Vagina (tissue), 2 donors: ENCODE measurements at places on chromosomes 12 and 14.
A peak's percentile ranks its signal among the peaks of the same experiment; 100 is the strongest.

- no peaks in the 10 kb centered on the region for H3K36me3 ChIP-seq
- no peaks in the 10 kb centered on the region for H3K27me3 ChIP-seq
- H3K4me3 ChIP-seq, result no peak overlapping the region
- no peaks in the 10 kb centered on the region for H3K4me1 ChIP-seq
Measured at GRCh38 chr14:78605897-78606500, 435.8 kb downstream of the NRXN3 start.

DNA sequence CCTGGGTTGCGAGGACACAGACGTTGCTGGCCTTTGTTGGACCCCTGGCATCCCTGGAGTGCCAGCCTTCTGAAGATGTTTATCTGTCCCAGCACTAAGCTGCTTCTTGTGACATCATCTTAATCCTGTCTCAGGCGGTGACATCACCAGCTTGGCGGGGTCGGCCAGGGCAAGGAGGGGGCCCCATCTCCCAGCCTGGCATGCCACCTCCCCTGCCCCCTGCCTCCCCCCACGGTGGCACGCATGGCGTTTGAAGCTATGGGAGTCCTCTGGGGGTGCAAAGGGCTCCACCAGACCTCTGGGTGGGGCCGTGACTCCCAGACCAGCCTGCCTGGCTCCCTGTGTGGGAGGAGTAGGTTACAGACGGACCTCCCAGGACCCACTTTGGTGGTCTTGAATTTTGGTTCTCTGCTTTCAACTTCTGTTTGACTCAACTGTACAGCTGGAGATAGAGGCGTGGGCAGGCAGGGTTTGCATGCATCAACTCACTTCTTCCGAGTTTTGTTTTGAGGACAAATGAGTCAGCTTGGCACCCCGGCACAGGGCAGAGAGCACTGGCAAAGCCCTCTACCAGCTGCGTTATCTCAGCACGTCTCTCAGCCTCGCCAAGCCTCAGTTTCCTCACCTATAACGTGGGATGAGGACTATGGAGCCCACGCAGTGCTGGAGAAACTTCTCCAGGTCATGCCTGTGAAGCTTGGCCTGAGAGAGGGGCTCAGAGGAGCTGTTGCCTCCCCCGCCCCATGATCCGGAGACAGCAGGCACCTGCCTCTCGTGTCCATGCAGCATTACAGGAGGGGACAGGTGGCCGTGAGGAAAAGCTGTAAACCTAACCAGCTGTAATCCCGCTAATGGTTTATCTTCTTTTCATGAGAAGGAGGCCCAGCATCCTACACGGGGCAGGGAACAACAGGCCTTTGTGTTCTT is 38.8 kb upstream of the EML1 start:
- H3K4me3 ChIP-seq, result no peak overlapping the region
- no peaks in the 10 kb centered on the region for H3K36me3 ChIP-seq
- H3K27ac ChIP-seq, result peak overlapping the region; percentile 89
- peaks cover 85% of the 10 kb centered on the region for H3K4me1 ChIP-seq
- H3K27me3 ChIP-seq, result no peaks in the 10 kb centered on the region
- no peak for DNase-seq

GRCh38 chr14:32531942-32532515 is 202.9 kb downstream of the AKAP6 start:
- no peaks in the 10 kb centered on the region for H3K4me1 ChIP-seq
- no peaks in the 10 kb centered on the region for H3K36me3 ChIP-seq
- no peak for DNase-seq
- H3K4me3 ChIP-seq, result no peak overlapping the region
- no peak overlapping the region for H3K27ac ChIP-seq
- H3K27me3 ChIP-seq, result no peaks in the 10 kb centered on the region

GRCh38 chr12:48156652-48157017 is 680 bp downstream of the ASB8 start:
- peak overlapping the region; percentile 90 for H3K27ac ChIP-seq
- H3K4me3 ChIP-seq, result peak overlapping the region; percentile 95
- no peaks in the 10 kb centered on the region for H3K27me3 ChIP-seq
- H3K36me3 ChIP-seq, result peaks cover 9% of the 10 kb centered on the region

DNA sequence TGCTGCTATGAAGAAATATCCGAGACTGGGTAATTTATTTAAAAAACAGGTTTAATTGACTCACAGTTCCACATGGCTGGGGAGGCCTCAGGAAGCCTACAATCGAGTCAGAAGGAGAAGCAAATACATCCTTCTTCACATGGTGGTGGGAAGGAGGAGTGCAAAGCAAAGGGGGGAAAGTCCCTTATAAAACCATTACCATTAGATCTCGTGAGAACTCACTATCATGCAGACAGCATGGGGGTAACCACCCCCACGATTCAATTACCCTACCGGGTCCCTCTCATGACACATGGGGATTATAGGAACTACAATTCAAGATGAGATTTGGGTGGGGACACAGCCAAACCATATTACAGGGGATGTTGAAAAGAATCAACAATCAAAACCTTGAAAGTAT is 74.9 kb downstream of the PPM1H start:
- no peaks in the 10 kb centered on the region for H3K36me3 ChIP-seq
- no peak overlapping the region for H3K4me3 ChIP-seq
- no peak for DNase-seq
- no peaks in the 10 kb centered on the region for H3K4me1 ChIP-seq

DNA sequence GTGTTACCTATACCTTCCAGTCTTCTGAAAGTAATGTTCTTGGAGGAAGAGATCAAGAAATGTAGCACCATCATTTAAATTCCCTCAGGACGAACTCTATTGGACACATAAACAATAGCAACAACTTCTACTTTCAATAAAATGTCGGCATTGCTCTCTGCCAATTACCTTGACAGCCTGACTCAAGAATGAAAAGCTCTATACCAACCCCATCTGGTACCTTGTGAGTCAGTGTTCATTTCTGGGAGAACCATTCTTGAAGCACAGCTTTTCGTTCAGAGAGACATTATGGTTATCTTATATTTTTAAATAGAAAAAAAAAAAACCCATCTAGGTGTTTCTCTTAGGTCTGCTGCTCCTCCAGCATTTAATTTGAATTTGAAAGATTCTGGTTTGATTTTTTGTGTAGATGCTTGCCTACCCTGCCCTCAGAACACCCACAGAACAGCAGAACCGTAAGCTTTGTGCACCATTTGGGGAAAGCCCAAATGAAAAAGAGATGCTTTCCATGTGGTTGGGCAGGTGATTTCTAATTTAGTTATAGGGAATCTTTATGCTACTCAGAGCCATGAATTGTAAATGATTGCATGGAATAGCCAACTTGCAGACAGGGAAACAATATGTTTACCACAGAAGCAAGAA is 156.0 kb downstream of the SAMD4A start:
- H3K27me3 ChIP-seq, result no peaks in the 10 kb centered on the region
- H3K4me3 ChIP-seq, result no peak overlapping the region
- H3K4me1 ChIP-seq, result peaks cover 23% of the 10 kb centered on the region
- H3K36me3 ChIP-seq, result no peaks in the 10 kb centered on the region
- no peak overlapping the region for H3K27ac ChIP-seq

DNA sequence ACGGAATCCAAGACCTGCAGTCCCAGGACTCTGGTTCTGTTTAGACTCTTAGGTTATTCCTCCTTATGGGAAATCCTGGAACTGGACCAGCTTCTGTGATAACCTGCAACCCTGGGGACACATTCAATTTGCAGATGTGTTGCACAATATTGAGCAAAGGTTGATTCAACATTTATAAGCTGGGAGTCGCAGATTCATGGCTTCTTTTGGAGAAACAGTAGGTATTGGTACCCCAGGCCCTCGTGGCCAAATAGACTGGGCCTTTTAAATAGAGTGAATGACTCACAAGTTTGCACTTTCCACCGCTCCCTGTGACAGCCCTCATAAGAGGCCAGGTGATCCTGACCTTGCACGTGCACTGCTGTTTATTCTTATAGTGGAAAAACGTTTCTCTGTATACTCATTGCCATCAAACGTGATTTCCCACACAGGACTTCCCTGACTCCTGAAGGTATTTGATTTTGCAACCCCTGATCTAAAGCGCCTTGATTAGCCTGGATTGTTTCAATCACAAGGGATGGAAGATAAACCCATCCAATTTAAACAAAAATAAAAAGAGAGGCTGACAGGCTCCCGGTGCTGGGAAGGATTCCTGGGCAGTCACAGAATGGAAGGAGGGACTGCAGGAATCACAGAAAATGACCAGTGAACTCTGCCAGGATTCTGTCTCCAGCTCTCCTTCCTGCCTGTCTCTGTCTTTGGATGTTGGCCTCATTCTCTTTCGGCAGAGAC is 98.0 kb downstream of the VCPKMT start:
- H3K27ac ChIP-seq, result peak overlapping the region; percentile 47
- no peak for DNase-seq
- H3K4me1 ChIP-seq, result peaks cover 15% of the 10 kb centered on the region
- no peaks in the 10 kb centered on the region for H3K36me3 ChIP-seq
